ENCODE measurements at places on chromosomes 3 and 15. TPM values are rescaled to one million over a fixed set of nuclear protein-coding genes. Genes with fewer than 3 reads are reported as not detected.

The DZIP3 gene
- 4.4 TPM for total RNA-seq

The PLCH1 gene
- 0.83 TPM for total RNA-seq

The CHRM5 gene
- total RNA-seq, result not detected

The ZNF662 gene
- total RNA-seq, result not detected

Data from A549 treated with dexamethasone at 1 μM for 4 hours (cell line).